ENCODE measurements at places on chromosomes 7 and 10.
A peak's percentile ranks its signal among the peaks of the same experiment; 100 is the strongest.

GRCh38 chr7:30761214-30762156, 9.6 kb downstream of the INMT start:
- DNase-seq = no peak

DNA sequence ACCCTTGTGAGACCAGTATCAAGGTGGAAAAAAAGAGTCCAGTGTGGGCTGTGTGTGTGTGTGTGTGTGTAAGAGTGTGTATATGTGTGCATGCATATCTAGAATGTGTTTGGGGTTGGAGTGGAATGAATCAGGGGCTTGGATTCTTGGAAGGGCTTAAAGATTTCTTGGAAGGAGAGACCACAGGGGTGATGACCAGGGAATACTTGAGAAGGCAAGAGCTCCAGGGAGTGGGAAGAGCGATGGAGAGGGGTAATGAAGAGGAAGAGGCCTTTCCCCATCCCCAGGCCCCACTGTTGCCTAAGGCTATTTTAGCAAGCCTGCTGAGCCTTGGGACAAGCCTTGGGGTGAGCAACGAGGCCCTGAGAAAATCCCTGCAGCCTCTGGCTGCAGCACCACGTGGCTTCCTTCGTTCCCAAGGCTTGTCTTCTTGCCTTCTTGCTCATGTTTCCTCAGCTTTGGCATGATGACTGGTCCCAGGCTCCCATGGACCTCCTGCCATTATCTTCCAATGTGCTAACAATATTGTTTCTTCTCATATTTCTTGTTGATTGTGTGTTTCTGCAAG, 663.4 kb downstream of the INHBA start:
- no peak for DNase-seq

- DNase-seq = peak; percentile 100
Measured at GRCh38 chr10:125538947-125539731, 143.8 kb downstream of the TEX36 start.

DNA sequence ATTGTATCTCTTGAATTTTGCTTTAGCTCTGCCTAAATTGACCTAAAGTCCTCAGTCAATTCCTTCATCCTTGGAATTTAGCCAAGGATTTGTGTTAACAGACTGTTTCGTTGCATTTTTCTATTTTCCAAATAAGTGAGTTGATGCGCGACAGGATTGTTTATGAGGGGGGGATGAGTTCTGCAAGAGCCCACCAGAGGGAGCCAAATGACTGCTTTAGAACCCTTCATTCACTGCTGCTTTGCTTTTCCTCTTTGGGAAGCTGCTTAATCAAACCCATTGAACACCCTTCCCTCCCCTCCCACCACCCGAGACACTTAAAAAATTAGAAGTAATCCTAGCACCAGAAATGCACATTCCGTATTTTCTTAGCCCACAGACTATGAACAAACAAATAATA, 33.7 kb upstream of the PTF1A start:
- DNase-seq = peak; percentile 22

- no peak for DNase-seq
Measured at GRCh38 chr10:6416892-6417512, 163.1 kb downstream of the PRKCQ start.

DNA sequence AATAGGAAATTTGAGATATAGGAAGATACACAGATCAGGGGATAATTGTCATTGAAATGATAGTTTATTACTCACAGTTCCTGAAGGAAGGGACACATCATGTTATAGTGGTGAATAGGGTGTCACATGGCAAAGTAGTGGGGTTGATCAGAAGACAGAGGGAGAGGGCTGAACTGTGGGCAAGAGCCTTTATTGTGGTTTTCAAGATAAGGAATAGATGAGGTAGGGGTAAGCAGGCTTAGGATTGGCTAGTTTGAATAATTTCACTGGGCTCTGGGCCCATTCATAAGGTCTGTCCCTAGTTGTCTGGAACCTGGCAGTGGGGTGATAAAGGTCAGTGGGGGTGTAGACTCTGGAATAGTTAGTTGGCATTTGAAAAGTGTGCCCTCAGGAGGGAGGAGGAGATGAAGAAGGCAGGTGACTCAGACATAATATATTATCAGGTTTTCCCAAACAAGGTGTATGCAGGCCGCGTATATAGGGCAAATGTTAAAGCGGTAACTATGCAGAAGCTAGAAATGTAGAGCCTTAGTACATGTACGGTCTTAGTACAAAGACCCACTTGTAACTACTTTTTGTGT, 18.5 kb downstream of the FGL2 start:
- no peak for DNase-seq

DNA sequence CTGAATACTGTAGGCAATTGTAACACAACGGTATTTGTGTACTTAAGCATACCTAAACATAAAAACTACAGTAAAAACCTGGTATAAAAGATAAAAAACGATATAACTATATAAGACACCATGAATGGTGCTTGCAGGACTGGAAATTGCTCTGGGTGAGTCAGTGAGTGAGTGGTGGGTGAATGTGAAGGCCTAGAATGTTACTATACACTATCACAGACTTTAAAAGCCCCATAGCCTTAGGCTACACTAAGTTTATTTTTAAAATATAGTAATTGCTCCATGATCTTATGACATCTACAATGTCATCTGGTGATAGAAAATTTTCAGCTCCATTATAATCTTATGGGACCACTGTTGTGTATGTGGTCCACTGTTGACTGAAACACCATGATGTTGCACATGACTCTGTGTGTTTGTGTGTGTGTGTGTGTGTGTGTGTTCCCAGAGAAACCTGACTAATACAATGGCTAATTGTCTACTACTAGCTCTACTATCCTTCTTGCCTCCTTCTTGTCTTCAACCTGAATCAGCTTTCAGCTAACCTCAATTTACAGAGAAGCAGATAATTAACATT, 27.6 kb upstream of the PRPF18 start:
- DNase-seq = no peak

- peak; percentile 59 for DNase-seq
Measured at GRCh38 chr7:11714676-11715075, 117.3 kb downstream of the THSD7A start.

- DNase-seq = no peak
Measured at GRCh38 chr7:1923409-1924257, 253.6 kb downstream of the ELFN1 start.

DNA sequence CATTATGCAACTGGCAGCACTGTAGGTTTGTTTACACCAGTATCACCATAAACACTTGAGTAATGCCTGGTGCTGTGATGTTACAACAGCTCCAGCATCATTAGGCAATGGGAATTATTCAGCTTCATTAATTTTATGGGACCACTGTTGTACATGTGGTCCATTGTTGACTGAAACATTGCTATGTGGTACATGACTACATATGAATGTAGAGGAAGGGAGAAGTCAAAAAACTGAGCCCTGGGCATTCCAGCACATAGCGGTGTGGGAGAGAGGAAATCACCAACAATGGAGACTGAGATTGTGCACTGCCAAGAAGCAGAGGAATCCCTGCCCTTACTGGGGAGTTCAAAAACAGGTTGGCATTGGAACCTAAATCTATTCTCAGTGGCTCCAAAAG, 89.0 kb downstream of the TRIM24 start:
- no peak for DNase-seq

DNA sequence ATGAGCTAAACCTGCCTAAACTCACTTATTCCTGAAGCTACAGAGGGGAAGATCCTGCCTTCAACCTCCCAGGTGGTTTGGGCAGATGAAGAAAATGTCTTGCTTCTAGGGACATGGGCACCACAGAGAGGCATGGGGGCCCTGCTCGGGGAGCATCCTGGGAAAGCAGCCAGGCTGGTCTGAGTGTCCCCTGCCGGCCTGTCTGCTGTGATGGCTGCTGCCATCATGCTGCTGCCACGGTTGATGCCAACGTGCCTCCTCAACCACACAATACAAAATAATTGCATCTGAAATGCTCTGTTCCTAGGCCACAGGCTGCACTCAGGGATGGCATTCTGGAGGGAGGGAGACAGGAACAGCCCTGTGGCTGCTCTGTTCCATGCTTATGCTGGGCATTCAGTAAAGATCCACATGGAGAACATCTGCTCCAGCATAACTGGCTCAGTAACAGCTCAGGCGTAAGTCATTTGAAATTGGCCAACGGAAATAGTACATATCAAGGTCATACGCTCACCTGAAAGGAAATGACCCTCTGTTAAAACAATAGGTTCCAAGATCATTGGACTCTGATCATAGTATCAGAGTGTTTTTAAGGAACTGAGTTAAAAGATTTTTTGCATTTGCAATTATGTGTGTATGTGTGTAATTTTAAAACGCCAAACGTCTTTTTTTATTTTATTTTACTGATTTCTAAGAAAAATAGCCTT, 299.0 kb downstream of the TNS3 start:
- DNase-seq = no peak

DNA sequence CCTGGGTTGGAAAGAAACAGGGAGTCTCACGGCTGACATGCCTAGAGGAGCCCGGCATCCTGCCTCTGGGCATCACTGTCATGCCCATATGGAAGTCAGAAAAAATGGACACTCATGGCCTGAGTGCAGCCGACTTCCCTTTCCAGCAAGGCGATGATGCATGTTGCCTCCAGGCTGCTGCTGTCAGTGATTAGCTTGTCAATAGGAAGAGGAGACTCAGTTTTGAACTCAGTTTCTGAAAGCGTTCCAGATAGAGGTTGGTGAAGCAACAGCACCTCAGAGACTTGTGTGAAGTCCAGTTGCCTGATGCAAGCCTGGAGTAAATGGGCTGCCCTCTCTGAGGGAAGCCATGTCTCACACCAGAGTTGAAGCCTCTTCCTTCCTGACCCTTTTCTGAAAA, 148.4 kb downstream of the TPST1 start:
- no peak for DNase-seq

- DNase-seq = no peak
Measured at GRCh38 chr10:36468620-36469019, 656.8 kb upstream of the ANKRD30A start.

- DNase-seq = peak; percentile 44
Measured at GRCh38 chr7:140512317-140513000, 33.2 kb upstream of the MKRN1 start.

DNA sequence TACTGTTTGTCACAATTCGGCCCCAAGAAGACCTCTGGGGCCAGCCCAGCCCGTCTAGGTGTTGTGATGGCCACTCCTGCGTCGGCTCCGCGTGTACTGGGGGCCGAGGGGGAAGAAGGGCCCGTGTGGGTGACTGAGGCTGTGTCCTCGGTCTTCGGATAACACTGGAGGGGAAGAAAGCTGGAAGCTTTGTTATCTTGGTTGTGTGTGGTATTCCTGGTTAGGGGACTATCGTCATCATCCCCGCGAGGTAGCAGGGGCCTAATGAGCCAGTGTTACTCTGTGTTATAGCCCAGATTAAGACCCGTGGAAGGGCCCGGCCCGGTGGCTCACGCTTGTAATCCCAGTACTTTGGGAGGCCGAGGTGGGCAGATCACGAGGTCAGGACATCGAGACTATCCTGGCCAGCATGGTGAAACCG, 854 bp downstream of the MTG1 start:
- DNase-seq = no peak

DNA sequence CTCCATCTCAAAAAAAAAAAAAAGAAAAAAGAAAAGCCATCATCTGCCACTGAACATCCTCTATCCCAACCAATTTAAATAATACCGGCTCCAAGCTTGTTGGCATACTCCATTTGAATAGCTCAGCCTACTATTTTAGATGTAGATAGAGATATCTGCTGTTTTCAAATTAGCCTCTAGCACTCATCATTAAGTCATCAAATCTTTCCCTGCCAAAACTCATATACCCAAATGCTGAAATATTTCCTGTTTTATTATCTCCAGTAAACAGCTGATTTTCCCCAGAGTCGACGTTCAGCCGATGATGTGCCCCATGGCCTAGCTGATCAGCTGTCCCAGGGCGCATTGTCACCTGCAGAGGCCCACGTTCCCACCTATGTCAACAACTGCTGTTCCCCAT, 34.5 kb upstream of the FRMD4A start:
- no peak for DNase-seq

DNA sequence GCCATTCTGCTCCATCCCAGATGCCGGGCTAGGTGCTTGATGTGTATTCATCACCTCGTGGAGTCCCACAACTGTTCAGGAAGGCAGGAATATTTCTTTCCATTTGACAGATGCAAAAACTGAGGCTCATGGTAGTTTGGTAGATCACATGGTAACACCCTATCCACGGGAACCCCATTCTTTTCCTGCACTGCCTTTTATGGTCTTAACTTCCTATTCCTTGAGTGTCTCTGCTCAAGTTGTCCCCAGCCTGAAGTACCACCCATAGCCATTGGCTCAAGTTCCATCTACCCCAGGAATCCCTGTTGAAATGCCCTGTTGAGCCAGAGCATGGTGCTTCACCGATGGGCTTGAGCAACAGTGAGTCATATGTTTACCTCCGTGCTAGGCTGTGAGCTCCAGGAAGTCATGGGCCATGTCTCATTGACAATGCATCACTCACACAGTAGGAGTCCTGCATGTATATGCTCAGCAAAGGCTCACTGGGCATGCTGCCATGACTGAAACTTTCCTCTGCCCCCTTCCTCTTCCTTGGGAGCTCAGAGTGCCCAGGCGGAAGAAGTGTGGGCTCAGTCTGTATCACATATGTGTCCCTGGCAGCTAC, 71.7 kb upstream of the ADAM12 start:
- DNase-seq = no peak

DNA sequence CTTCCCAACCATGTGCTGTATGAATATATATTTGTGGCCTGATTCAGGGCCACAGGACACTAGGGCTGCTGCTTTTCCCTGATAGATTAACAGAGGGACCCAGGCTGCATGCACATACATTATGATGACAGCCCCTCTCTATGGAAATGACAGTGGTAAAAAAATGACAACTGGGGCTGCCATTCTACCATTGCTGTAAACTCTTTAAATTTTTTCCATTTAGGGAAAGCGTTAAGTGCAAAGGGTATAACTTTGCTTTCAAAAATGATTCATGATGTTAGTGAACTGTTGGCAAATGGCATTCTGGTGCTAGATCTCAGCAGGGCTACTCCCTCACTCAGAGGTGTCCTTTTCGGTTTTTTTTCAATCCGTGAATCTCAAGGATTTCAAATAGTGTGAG, 4.2 kb downstream of the CTBP2 start:
- no peak for DNase-seq

DNA sequence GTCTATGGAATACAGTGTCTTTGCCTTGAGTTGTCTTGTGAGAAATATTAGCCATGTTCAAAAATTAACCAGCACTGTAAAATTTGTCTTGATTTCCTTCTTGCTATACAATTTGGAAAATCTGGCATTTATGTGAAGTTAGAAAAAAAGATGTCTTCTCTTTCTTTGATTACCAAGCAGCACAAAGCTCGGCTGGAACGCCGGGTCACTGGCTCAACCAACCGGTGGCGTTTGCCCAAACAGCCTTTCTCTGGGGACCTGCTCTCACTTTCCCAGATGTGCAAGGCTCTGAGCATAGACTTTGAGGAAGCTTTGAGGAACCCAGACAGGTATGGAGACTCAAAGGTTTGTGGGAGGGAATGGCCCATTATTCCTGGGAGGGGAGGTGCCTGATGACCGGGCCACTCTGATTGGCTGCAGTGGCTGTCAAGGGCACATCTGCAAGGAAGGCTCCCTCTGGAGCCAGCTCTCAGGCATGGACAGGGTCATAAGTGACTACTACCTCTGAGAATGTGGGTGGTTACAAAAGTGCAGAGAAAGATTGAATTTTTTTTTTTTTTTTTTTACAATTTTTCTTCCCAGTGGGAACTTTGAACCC, 5.6 kb downstream of the BTBD16 start:
- DNase-seq = no peak

All from LNCaP clone FGC (cell line).